ENCODE measurements at places on chromosomes 12 and 14.
A peak's percentile ranks its signal among the peaks of the same experiment; 100 is the strongest.

DNA sequence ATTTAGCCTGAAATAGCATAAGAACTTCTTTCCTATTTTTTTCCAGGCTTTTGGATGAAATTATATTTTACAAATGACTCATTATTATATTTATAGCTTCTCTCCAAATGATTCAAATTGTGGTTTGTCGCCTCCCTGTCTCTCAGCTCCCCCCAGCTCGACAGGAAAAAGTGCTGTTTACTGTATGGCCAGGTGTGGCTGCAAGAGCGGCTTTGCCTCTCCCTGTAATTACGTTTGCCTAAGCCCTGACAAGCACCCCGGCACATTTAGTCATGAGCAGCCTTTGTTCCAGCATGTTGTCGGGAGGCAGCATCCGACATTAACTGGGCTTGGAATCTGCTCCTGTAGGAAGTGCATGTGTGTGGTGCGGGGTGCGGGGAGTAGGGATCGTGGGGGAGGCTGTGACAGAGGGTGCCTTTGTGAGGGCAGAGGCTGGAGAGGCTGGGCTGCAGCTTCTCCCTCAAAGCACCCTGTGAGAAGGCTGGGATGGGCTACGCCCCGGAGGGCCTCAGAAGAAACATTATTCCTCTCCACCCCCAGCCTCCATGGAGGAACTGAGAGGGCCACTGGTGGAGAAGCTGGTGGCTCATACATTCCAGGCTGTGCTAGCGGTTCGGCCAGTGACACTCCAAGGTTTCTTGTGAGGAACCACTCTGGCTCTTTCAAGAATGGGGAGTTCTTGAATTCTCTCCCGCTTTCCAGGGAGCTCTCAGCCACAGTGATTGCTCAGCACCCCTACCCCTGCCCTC lies 42.1 kb upstream of the CTDSP2 start:
- peak; percentile 64 for DNase-seq

- no peak for DNase-seq
Measured at GRCh38 chr12:48985901-48986300, 7.8 kb downstream of the WNT1 start.

DNA sequence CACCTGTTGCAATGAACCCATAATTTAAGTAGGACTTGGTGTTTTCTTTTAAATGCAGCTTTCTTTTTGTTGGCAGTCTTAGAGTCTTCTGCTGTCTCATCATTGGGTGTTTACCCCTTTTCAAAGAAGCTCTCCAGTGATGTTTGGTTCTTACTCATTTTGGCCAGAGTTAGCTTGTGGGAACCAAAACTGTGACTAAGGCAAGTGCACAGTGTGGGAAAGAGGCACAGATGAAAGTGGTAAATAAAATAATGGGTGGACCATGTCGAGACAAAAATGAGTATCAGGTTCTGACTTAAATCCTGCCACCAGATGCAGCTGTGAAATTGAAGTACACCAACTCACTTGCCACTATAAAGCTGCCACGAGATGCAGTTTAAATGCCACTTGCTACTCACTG lies 615.4 kb upstream of the MIS18BP1 start:
- no peak for DNase-seq

DNA sequence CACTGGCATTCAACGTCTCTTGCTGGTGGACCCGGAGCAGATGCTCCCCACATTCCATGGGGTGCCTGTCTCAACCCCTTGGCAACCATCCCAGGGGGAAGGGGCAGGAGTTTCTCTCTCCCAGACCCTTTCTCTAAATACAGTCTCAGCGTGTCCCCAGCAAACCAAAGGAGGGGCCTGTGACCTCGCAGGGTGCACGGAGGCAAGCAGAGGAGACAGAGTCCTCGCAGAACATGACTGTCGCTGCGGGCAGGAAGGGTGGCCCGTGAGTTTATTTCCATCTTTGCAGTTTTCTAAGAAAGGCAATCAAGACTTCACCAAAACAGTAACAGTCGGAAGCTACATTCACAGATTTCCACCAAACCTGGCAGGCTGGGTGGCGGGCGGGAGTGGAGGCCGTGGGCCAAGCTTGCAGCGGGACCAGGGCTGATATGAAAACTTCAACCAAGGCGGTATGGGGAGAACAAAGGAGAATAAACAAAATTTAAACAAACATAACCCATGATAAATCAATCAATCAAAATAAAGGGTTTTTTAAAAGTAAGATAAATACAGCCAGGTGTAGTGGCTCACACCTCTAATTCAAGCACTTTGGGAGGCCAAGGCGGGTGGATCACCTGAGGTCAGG lies 18.6 kb downstream of the BRF1 start:
- DNase-seq: no peak

DNA sequence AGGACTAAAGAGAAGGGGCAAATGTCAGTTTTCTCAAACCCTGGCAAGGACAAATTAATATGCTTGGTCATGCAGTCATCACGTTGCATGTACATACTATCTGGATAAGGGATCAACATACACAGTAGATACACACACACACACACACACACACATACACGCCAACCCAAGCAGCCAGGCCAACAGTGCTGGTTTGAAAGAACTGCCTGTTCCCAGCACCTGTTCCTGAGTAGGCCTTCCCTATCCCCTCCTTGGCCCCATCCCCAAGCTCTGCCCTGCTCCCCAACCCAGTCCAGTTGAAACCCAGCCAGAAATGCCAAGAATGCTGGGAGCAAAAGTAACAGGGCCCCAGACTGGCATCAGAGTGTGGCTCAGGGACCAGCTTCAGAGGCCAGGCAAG lies 4.4 kb downstream of the ITGA7 start:
- DNase-seq: no peak

GRCh38 chr14:45144658-45145057 lies 8.9 kb downstream of the FANCM start:
- no peak for DNase-seq

- no peak for DNase-seq
Measured at GRCh38 chr14:63510538-63510937, 32.6 kb downstream of the PPP2R5E start.

DNA sequence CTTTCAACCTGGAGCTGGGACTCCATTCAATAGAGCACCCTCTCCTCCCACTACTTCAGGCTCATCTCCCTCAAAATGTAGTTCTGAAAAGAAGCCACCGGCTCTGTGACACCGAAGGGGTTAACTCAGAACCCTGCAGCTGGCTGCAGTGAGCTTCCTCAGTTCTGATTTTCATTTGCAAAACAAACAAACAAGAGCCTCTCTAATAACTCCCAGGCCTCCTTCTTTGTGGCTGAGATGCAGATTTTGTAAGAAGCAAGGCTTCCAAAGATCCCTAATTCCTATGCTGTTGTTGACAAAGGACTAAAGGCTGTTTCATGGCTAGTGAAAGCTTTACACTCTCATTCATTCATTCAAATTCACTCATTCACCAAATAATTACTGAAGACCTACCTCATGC lies 333.4 kb upstream of the TBX3 start:
- no peak for DNase-seq

- no peak for DNase-seq
Measured at GRCh38 chr12:101671157-101671791, 26.2 kb upstream of the CHPT1 start.

- peak; percentile 76 for DNase-seq
Measured at GRCh38 chr14:49954171-49954631, 61.3 kb downstream of the ARF6 start.

DNA sequence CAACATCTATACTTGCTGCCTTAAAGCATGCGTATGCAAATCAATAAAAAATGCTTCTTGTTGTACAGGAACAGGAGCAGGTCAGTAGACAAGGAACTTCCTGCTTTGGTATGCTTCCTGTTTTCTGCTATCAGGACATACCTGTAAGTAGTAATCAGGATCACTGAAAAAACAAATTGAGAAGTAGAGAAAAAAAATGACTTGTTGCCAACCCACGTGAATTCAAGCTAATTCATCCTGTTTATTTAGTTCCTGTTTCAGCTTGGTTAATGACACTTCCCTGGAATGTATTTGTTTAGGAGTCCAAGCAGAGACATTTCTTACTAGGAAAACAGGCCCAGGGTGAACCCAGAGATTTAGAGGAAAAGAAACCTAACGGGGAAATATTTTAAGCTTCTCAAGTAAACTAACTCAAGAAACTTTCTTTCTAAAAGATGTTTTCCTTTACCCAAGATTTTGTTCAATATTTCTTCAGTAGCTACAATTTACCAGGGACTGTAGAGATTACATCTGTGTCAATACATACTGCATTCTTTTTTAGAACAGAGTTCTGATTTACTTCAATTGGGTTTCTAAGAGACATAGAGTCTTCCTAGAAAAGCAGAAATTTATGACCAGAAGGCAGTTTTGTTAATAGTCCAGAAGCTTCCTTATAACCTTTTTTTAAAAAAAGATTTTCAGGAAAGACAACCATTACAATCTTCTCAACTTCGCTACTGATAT lies 124.2 kb downstream of the PAWR start:
- peak; percentile 10 for DNase-seq

GRCh38 chr12:6753772-6754356 lies 923 bp upstream of the MLF2 start:
- no peak for DNase-seq

DNA sequence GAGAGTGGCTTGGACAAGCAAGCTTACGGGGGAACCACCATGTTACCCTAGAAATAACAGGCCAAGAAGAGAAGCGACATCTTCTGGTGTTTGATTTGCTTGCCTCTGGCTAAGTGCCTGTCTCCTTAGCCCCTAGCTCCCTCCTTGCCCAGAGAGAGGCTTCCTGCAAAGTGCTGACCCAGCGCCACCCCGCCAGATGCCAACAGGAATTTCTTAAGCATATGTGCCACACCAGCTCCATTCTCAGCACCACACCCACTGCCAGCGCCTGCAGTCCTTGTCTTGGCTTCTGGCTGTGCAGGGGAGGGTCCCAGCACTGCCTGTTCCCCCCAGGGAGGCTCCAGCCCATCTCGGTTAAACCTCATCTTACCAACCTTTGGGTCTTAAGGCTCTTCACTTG lies 74.2 kb upstream of the NCOR2 start:
- DNase-seq: no peak

DNA sequence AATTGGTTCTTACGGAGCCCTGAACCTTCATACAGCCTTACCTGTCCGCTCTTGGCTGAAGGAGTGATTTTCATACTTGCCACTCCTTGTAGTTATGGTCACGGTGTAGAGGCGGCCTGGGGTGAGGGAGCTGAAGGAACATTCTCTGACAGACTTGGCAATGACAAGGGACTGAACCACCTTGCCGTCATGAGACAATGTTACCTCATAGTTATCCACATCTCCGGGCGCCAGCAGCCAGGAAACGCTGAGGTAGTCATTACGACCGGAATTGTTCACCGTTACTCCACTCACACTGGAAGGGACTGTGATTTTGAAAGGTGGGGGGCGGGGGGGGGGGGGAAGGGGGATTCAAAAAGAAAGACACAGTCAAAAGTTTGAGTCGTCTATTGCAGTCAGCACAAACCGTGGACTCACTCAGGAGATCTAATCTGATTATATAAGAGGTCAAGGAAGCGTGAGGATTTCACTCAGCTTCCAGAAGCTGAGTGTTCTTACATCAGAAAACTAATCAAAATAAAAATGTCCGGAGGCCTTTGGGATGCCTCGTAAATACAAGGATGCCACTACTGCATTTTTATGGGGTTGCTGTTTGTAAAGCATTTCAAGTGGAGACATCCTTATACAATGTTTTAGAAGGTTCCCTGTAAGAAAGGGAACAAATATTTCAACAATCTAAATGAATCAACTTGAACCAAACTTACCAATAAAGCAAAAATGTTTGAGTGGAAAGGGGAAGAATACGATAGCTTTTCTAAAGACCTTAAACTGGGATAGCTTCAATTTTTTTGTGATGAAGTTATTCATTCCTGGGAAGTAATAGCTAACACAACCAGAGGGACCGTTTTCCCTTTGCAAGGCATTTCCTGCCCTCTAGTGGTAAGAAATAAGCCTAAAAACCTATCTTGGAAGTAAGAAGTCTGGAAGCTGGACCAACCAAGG lies 60.6 kb downstream of the PTPRB start:
- DNase-seq: peak; percentile 77

DNA sequence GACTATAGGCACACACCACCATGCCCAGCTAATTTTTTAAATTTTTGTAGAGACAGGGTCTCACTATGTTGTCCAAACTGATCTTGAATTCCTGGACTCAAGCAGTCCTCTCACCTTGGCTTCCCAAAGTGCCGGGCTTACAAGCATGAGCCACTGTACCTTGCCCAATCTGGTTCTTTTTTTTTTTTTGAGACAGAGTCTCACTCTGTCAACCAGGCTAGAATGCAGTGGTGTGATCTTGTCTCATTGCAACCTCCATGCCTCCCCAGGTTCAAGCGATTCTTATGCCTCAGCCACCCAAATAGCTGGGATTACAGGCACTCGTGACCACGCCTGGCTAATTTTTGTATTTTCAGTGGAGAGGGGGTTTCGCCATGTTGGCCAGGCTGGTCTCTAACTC lies 15.4 kb downstream of the MRPL42 start:
- DNase-seq: no peak

DNA sequence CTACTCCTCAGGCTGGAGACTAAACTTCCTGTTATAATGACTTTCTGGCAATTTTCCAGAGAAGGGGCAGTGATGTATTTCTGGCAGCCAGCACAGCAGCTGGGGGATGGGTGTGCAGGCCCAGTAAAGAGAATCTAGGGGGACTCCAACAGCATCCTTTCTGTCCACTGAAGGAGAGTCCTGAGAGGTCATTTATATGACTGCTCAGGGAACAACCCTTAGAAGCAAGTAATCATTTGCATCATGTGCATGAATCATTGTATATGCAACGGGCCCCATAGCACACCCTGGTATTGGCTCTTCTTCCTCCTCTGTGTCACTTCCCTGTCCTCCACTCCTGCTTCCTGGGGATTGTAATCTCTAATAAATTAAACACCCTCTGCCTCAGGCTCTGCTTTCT lies 493.8 kb downstream of the RPS29 start:
- no peak for DNase-seq

Measured in EL (cell line).